ENCODE measurements at places on chromosomes 3 and 15.

GRCh38 chr15:35690698-35691116 is 144.7 kb upstream of the DPH6 start:
- no peak for DNase-seq

- no peak for DNase-seq
Observed at GRCh38 chr3:37054370-37054769, 61.1 kb downstream of the MLH1 start.

DNA sequence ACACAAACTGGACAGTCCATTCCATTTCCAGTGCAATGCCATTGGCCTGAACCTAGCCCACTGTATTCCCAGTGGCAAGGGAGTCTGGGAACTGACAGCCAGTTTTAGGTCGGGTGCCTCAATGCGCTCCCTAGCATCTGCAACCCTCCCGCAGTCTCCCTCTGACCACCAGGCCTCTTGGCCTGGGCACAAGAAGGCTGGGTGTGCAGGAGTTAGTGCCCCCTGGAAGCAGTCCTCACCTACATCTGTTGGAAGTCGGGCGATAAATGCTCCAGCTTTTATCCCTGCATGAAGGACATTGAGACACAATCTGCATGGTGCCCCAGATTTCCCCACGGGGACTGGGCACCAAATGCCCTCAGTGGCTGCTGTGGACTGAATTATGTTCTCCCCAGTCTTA is 12.7 kb downstream of the C3orf22 start:
- no peak for DNase-seq

- no peak for DNase-seq
Observed at GRCh38 chr3:190016966-190017365, 103.7 kb downstream of the P3H2 start.

DNA sequence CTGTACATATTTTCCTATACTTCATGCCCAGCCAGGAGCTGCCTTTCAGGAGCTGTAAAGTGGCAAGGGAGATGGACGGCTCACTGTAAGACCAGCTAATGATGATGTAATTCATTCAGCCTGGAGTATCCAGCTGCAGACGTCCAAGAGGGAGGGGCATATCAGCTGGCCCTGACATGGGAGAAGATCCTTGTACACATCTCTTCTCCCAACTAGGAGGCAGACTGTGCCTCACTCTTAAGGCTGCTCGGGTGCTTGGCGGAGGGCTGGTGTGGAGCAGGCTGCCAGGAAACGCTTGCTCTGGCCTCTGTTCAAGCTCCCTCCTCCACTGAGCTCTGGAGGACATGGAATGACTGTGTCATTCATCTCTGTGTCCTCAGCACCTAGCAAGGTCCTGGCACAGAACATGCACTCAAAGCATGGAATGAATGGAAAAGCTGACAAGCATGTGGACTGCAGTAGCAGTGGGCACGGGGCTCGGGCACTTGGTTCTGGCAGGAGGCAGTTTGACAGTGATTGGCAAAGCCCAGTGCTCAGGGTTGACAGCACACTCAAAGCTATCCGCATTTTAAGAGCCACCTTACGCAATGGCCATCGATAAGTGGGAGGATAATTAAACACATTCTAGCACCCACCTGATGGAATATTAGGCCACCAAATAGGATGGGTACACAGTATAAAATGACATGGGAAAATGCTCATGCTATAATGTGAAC is 72.4 kb downstream of the TBC1D2B start:
- DNase-seq = peak; percentile 65

DNA sequence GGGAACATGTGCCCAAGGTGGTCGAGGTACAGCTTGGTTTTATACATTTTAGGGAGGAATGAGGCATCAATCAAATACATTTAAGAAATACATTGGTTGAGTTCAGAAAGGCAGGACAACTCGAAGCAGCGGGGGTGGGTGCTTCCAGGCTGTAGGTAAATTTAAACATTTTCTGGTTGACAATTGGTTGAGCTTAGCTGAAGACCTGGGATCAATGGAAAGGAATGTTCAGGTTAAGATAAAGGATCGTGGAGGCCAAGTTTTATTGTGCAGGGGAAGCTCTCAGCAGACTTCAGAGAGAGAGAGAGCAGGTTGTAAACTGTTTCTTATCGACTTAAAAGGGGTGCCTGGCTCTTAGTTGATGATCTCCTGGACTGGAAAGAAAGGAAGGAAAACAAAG is 11.3 kb downstream of the CPN2 start:
- DNase-seq = no peak

DNA sequence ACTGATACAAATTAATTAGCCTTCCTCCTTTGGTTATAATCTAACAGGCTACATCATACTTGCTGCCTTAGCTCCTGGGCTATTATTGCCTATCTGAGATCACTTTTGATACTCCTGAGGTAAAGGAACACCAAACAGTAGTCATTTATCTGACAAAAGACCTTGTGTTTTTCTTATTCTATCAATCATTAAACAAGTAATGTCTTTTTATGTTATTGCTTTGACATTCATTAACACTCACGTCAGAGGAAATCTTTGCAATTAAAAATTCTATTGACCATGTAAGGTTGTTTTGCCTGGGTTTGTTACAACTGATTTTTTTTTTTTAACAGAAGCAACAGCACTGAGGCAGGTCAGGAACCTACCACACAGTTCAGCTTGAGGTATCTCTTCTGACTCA is 366.3 kb downstream of the MECOM start:
- DNase-seq = no peak

GRCh38 chr15:96838081-96838480 is 507.6 kb downstream of the NR2F2 start:
- no peak for DNase-seq

DNA sequence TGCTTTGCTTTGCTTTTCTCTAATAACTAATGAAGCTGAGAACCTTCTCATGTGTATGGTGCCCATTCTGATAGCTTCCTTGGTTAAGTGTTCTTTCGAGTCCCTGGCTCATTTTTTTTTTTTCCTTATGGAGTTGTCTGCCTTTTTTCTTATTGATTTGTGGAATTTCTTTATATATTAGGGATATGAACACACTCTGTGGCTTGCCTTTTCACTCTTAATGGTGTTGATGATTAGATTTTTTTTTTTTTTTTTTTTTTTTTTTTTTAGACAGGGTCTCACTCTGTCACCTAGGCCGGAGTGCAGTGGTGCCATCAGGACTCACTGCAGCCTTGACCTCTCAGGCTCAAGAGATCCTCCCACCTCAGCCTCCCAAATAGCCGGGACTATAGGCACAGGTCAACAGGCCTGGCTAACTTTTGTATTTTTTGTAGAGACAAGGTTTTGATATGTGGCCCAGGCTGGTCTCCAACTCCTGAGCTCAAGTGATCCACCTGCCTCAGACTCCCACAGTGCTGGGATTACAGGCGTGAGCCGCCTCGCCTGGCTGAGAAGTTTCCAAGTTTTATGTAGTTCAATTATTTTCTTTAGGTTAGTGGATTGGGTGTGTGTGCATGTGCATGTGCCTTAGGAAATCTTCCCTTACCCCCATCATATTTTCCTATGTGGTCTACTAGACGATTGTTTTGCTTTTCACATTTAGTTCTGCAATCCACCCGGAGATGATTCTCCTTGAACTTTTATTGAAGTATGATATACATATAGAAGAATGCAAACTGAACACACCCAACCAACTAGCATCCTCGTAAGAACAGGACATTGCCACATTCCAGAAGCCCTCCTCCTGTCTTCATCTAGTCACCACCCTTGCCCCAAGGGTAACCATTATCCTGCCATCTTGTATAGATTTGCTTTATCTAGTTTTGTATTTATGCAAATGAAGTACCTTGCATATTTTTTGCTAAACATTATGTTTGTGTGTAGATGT is 1.7 kb upstream of the SNRPA1 start:
- DNase-seq = no peak

GRCh38 chr15:33256874-33257273 is 53.9 kb upstream of the RYR3 start:
- no peak for DNase-seq

DNA sequence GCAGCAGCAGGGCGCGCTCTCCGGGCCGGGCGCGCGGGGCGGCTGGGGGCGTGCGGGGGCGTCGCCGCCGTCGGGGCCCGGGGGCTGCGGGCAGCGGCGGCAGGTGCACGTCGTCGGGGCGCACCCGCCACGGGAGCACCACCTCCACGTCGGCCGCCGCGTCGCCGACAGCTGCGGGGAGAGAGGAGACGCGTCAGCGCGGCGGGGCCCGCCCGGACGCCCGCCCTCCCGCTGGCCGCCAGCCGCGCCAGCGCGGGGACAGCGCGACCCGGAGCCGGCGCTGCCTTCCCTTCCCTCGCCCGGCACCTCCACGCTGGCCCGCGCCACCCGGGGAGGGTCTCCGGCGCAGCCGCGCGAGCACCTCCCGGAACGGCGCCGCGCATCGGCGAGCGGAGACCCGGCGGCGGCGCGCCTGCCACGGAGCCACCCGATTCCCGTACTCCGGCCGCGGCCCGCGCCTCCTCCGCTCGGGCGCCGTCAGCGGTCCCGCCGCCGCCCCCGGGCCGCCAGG is 481 bp downstream of the ADAMTS17 start:
- no peak for DNase-seq

DNA sequence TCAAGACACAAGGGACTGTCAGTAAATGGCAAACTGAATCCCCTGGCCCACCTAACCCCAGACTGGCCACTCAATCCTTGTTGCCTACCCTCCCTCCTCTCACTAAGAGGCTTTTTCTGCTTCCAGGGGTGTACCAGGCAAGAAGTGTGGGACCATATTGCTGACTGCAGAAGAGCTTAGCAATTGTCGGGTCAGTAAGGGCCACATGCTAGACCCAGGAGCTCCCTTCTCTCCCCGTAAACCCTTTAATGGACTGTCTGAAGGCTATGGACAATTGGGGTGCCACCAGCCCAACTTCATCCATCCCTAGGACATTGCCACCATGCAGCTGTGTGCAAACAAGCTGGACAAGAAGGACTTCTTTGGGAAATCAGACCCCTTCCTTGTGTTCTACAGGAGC is 8.8 kb downstream of the CPNE9 start:
- DNase-seq = no peak

DNA sequence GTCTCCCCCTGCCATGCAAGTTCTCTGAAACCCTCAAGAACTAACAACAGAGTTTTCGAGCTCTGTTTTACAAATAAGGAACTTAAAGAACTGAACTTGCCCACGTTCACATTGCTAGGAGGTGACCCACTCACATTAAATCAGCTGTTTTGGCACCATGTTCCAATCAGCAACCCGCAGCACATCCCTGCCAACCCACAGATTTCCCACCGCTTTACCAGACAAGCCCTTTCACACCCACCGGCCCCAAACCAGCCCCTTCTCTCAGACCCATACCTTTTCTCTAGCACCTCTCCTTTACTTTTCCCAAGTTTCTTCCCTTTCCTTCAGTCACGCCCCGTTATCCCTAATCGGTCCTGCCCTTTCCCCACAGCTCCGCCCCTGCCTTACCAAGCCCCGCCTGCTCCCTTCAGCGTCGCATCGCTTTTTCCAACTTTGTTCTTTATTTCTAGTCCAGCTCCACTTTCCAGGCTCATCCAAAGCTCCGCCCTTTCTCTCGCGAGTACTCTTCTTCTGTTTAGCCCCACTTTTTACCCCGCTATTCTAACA is 804 bp upstream of the BRPF1 start:
- DNase-seq = no peak

GRCh38 chr3:177928172-177928873 is 607.9 kb upstream of the KCNMB2 start:
- no peak for DNase-seq

Data from AG04449 (cell line).